ENCODE measurements at places on chromosomes 1 and 21.

DNA sequence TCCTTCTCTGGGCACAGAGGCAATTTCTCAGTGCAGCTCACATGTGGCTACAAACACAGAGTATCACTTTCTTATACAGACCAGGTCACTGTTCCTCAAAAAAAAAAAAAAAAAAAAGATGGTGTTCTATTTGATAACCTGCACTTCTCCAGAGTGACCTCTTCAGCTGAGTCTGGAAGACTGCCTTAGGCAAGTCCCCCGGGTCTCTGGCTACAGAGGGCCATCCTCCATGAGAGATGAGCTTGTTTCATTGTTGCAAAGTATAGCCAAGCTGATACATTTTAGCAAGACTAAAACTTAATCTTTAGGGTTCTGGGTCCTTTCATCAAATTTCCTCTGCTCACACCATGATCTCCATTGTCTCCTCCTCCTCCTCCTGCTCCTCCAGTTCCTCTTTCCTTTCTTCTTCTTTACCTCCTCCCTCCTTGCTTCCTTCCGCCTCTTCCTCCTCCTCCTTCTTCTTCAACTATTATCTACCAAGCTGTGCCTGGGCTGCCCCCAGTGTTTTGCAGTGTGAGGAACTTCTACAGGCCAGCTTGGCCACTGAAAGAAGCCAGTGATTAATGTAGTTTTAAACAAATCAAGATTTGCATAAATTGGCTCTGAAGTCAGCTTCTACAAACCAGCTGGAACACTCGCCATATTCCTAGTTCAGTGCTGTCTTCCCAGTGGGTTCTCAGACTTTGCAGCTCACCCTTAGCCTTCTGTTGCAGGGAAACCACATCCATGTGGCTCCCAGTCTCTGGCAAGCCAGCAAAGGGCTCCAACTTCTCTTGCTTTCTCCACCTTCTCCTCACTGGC, 139.4 kb downstream of the RUNX1 start:
- no peak for DNase-seq

GRCh38 chr1:116794804-116795481, 40.7 kb downstream of the CD2 start:
- no peak for DNase-seq

DNA sequence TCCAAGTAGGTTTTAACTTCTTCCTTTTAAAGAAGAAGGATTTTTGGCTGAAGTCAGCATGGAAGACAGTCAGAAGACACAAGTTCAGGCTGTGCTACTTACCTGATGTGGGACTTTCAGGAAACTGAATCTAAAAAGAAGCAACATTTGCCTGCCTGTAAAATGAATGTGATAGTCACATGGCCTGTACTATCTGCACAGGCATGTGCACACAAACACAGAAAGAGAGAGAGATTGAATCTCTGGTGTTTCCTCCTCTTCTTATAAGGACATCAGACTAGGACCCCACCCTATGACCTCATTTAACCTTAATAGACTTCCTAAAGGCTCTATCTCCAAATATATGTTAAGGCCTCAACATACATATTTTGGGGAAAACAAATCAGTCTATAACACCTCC, 542.9 kb downstream of the PLPP3 start:
- DNase-seq: no peak

- no peak for DNase-seq
These were observed 2.1 kb downstream of the SH3BGRL3 start for GRCh38 chr1:26281971-26282370.

- no peak for DNase-seq
These were observed 11.2 kb upstream of the KCNQ4 start for GRCh38 chr1:40772146-40772955.

DNA sequence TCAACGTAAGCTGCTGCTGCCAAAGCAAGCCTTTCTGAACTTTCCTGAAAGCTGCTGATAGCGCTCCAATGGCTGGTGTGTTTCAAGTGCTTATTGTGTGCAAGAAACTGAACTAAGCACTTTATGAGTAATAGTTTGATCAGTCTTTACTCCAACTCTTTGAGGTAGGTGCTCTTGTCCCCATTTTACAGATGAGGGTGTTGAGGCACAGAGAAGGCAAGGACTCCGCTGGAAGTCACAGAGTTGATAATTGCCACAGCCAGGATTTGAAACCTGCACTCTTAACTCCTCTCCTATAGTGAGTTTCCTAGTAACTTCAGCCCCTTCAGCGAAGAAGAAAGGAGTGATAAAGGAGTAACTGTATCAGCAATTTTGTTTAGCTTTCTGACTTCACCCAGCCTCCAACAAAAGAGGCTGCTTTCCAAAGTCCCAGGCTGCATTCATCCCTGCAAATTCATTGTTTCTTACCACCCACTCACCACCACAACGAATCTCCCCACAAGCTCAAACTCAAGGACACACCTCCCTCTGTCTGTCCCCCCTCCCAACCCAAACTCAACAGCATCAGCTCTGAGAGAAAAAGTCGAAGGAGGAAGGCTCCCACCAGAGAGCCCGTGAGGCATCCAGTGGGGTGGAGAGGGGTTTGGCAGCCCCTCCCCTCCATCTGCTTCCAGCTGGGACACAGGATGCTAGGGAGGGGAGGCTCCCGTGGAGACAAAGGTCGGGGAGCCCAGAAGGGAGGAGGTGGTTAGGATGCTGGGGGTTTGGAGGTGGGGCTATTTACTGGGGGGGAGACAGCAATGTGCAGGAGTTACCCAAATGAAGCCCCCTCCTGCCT, 139.6 kb downstream of the NAV1 start:
- DNase-seq: no peak

DNA sequence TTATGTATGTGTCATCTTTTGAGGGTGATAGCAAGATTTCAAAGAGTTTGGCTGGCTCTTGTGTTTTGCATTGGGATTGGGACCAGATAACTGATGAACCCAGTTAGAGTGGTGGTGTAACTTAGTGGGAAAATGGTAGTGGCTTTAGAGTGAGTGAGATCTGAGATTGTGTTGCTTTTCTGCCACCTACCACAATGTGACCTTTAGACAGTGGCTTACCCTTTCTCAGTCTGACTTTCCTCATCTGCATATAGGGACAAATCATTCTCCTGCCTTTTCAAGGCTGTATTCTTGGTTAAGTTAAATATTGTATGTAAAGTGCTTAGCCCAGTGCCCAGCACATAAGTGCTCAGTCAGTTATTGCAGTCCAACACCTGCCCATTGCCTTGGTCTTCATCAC, 31.3 kb downstream of the CENPF start:
- DNase-seq: no peak

DNA sequence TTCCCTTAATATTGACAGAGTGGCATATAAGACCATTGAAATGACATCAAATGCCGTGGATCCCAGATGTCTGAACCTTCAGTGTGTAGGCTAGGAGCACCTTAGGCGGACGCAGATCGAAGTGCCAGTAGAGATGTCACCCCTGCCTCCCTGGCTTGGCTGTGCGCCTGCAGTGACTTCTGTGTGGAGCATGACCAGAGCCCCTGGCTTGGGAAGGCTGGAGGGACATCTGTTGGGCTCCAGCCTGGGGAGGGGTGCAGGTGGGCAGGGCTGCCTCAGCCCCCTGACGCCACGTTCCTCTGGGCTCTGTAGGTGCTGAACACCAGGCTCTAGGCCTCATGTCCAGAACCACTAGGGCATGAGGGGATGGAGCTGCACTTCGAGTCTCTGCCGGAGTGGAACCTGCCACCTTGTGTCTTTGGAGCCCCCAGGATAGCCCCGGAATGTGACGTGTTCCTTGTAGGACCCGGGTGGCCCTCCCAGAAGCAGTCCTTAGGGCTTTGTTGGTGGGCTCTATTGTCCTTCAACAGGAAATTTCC, 103.8 kb downstream of the ADARB1 start:
- DNase-seq: no peak

DNA sequence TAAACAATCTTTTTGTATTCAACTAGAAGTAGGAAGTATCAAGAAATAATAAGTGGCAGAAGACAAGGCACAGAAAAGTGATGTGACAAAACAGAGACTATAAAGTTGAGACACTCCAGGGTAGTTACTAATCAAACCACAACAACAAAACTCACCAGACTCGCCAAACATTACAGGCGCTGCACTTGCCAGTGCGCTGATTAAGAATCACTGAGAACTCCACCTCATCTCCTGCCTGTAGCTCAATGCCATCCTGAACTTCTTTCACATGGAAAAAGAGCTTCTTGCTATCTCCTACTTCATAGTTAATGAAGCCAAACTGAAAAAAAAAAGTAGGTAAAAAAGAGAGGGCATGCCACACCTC, 2.8 kb upstream of the NRAS start:
- DNase-seq: no peak

DNA sequence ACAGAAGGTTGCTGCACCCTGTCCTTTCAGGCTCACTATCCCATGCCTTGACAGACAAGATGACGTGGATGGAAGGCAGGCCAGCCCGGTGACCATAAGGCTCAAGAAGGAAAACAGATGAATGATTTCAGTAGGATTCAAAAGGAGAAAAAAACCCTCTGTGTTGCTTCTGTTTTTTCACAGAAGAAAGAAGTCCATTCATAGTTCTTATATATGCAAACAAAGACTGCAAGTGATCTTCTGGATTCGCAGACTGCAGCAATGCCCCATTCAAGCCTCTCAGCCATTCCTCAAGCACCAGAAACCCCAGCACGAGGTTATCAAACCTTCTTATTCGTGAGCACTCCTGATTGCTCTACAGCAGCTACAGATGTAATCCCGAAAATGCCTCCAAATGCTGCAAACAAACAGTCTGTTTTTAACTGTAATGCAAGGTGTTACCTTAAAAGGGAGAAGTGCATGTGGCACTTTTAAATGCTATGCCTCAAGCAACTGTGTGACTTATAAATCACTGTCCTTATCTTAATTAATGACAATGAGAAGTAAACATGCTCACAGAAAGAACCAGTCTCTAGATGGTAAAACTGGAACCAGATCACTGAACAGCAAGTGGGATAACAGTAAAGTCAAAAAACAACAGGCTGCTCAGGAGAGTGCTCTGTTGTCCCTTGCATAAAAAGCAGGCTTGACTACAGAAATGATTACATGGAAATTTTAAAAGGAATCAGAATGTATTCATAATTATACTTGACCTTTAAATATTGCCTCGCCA, 173.9 kb downstream of the HHIPL2 start:
- no peak for DNase-seq

DNA sequence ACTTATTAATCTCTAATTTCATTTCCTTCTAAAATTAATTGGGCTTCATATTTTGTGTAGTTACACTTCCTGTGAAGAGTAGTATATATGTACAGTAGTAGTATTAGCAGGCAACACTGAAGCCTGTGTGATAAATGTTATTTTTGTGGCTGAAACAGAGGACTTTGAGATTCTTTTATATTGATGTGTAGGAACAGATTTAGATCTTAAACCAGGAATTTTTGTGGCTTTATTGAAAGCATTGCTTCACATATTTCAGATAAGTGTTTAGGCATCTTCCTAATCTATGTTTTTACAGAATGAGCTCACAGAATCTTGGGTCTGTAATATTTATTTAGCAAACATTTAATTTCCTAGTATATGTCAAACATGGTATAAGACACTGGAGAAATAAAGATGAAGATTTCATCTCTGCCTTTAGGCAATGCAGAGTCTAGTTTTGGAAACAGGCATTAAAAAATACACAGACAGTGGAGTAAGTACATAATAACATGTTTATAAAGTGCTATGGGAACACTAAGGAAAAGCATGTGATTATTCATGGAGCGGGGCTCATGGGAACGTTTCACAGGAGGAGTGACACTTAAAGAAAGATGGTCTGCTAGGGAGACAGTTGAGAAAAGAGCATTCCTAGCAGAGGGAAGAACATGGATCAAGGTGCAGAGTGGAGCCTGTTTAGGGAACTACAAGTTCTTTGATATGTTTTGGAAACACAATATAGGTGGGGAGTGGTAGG, 52.7 kb downstream of the MIGA1 start:
- DNase-seq: no peak

DNA sequence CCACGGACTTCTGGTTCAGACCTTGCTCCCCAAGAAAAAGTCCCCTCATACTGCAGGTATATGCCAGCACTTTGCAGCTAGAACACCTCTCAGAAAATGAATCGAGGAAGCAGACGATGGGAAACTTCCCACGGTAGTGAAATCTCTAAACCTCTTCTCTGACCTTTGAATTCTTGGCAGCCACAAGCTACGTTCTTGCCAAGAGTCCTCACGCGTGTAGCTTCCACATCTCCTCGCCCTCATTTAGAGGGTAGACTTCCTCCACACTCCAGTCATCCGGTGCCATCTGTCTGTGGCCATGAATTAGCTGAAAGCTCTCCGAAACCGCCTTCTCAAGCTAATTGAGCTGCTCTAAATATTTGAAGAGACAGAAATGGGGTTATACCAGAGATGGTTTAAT, 127.8 kb downstream of the RGS7 start:
- DNase-seq: no peak

DNA sequence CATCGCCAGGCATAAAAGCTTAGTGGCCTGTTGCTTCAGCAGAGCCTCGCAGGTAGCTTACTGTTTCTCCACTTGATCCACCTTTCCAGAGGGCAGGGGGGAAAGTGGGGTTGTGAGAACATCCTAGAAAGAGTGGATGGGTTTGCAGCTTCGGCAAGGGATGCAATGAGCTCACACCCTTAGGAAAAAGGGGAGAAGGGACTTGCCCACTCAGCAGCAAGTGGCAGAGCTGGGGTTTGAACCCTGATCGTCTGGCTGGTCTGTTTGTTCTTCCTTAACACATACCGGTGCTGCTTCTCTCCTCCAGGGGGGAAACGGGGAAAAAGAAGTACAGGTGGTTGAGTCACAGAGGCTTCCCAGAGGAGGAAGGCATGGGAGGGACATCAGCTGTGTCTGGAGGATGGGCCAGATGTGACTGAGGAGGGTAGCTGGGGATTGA, 1.0 kb downstream of the TMEM201 start:
- no peak for DNase-seq

- no peak for DNase-seq
These were observed 11.4 kb upstream of the TSNAX start for GRCh38 chr1:231517076-231517475.

DNA sequence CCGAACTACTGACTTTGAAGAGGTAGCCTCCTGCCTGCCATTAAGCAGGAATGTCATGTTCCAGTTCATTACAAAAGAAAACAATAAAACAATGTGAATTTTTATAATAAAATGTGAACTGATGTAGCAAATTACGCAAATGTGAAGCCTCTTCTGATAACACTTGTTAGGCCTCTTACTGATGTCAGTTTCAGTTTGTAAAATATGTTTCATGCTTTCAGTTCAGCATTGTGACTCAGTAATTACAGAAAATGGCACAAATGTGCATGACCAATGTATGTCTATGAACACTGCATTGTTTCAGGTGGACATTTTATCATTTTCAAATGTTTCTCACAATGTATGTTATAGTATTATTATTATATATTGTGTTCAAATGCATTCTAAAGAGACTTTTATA, 159.8 kb upstream of the SGIP1 start:
- DNase-seq: no peak

DNA sequence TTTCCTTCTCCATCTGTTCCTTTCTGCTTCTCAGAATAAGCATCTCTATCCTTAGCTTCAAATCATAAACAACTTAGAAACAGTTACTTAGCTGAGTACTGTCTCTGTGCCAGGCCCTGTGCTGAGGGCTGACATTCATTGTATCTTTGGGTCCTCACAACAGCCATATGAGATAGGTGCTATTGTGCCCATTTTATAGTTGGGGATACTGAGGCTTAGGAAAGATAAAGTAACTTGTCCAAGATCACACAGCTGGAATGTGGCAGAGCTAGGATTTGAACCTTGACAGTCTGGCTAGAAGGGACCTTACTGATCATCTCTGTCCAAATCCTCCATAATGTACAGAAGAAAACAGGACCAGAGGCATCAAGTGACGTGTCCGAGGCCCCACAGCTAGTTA, 25.0 kb downstream of the CD247 start:
- DNase-seq: no peak

GRCh38 chr1:94907136-94907535, 19.8 kb downstream of the CNN3 start:
- DNase-seq: no peak
